ENCODE measurements at places on chromosomes 2 and 18.
A peak's percentile ranks its signal among the peaks of the same experiment; 100 is the strongest.

DNA sequence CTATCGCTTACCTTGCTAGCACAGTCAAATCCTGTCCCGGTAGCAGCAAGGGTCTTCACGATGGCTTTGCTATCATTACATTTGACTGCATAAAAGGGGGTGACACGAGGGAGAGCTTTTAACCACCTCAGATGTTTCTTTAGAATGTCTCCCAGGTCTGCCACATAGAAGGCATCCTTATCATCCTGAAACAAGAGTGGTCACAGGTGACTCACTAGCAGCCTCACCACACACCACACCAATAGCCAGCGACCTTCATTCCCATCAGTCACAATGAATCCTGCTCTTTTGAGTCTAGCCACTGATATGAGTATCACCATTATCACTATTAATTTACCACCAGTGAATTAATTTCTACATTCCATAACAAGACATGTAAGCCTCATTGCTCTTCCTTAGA, 3.7 kb downstream of the ODC1 start:
- DNase-seq: peak; percentile 87

GRCh38 chr2:156338578-156338977, 6.1 kb upstream of the NR4A2 start:
- no peak for DNase-seq

DNA sequence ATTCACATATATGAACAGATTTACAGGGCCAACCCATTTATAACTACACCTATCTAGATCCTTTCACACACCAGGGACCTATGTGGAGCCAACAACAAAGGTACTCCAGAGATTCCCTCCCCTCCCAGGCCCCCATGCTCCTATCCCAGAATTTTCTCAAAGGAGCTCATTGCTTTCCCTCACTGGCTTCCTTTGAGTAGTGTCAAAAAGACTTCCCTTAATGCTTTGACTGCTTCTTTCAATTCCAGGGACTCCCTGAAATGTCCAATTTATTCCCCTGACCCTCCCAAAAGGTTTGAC, 46.6 kb downstream of the IKZF2 start:
- DNase-seq: no peak

DNA sequence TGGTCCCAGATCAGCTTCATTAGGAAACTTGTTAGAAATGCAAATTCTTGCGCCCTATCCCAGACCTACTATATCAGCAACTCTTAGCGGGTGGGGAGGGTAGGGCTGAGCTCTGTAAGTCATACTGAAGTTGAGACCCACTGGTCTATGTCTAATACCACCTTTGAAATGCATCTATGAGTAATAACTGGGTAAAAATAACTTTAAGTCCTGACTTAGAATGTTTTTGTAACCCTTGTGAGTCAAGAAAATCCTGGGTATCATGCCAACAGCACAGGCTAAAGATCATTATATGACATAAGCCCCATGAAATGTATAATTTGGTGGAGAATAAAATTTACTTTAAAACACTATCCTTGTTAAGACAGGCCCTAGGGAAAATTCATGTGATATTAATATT, 41.4 kb downstream of the PRKD3 start:
- no peak for DNase-seq

DNA sequence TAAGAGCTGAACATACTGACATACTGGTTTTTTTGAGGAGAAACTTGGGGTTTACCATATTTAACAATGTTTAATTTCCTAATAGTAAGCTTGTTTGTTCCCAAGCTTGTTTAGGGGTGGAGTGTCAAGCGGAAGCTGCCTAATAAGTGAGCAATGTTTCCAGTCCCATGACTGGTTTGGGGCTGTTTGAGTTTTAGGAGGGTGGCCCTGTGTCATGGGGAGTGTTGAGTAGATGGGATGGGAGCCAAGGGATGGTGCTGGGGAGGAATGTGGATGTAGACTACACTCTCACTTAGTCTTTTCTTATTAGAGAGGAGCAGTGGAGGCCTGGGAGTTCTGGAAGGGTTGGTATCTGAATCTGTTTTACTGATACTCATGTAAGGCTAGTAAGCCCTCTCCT, 128.5 kb downstream of the TANC1 start:
- no peak for DNase-seq

DNA sequence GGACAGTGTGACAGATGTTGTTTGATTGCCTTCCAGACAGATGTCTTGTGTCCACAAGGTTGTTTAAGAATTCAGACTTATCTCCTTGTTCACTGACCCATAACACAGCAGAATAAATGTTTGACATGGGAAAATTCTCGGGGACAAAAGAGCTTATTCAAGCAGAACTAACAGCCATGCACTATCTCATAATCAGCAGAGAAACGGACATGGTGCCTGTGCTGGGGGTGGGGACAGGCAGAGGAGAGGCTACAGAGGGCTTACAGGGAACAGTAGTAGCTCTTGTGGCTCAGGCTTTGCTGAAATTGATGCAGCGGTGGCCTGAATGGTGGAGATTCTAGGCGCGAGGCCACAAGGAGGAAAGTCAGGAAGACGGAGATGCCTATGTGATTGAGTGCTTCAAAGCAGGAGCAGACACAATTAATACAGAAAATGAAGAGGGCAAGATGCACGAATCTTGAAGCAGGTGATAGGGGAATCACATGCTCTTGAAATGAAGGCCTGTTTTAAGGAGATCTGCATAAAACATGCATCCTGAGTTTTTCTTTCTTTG, 62.0 kb upstream of the CAB39 start:
- DNase-seq: no peak

GRCh38 chr2:200781616-200782015, 30.1 kb upstream of the BZW1 start:
- DNase-seq: no peak

DNA sequence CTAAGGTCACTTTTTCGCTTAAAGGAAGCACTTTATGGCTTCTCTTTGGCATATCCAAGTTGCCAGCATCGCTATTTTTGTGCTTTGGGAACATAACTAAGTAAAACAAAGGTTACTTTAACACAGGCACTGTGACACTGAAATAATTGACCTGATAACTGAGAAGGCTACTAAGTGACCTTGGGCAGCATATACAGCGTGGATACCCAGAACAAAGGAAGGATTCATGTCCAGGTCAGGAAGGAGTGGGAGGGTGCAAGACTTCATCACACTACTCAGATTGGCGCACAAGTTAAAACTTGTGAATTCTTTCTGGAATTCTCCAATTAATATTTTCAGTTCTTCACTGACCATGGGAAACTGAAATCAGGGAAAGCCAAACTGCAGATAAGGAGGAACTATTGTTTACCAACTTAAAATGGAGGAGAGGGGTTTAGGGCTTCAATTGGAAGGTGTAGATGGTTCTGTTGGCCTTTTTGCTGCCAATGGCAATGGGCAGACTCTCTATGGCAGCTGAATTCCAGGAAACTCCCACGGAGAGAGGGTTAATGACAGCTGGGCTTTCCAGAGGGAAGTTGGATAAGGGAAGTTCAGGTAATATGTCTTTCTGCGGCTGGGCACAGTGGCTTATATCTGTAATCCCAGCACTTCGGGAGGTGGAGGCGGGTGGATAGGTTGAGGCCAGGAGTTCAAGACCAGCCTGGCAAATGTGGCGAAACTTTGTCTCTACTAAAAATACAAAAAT, 45.3 kb downstream of the COMMD1 start:
- no peak for DNase-seq

GRCh38 chr2:2939078-2939795, 438.4 kb downstream of the EIPR1 start:
- DNase-seq: no peak

- peak; percentile 79 for DNase-seq
Observed at GRCh38 chr2:95043300-95044093, 18.0 kb downstream of the MAL start.

- no peak for DNase-seq
Observed at GRCh38 chr2:147460155-147460554, 384.7 kb upstream of the ACVR2A start.

DNA sequence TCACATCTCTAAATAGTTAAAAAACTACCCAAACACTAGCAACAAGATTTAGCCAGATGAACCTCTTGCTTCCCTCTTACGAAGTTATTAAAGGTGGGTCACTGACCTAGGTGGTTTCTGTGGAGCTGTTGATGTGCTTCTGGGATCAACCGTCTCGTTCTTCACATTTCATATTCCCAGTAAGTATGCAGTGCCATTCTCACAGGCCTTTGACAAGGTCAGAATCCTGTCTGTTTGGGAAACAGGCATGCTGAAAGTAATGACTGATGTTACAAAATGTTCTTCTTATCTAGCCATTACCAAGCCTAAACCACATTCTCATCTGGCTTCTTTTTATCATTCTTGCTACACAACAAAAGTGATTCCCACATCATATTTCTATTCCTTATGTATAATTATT, 70.3 kb downstream of the WDR7 start:
- DNase-seq: no peak

DNA sequence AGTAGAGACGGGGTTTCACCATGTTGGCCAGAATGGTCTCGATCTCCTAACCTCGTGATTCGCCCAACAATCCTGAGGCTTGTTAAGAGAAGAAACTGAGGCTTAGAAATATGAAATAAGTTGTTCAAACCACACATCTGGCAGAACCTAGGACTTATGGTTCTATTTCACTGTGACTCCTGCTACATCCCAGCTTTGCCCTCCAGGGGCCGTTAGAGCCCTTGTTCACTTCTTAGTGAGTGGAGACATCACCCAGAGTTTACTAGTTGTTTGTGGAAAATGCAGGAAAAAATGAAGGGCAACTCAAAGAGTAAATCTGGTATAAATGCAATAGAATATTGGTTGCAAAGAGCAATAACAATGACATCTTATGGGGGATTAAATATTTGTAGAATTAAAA, 43.9 kb downstream of the MARCHF4 start:
- DNase-seq: no peak

GRCh38 chr18:48036226-48036625, 105.8 kb upstream of the SMAD2 start:
- no peak for DNase-seq

- no peak for DNase-seq
Observed at GRCh38 chr2:118050974-118051373, 37.1 kb upstream of the CCDC93 start.

GRCh38 chr2:46225730-46226129, 71.5 kb upstream of the EPAS1 start:
- DNase-seq: no peak

DNA sequence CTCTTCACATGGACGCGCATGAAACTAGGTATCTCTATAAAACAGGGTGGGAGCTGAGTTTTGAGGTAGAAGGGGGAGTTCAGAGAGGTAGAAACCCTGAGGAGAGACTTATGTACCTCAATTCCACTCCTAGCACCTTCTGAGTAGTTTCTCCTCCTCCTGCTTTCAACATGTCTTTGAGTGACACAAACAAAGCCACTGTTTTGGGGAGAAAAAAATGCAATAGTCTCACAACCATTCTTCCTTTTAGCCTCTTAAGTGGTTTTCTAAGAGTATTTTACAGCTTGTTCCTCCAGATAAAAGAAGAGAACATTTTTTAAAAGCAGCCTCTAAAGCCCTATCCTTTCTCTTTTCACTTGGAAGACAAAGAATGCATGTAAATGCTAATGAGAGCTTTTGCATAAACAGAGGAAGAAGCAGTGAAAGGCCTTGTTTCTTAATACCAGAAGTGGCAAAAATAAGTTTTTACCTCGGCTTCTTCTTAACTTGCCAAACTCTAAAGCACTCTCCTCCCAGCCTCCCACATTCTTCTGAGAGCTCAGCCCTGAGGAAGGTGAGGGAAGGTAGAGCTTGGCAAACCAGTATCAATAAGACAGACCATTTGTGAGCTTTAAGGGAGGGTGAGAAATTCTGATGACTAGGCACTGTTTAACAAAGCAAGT, 1304.4 kb upstream of the ACVR2A start:
- no peak for DNase-seq

DNA sequence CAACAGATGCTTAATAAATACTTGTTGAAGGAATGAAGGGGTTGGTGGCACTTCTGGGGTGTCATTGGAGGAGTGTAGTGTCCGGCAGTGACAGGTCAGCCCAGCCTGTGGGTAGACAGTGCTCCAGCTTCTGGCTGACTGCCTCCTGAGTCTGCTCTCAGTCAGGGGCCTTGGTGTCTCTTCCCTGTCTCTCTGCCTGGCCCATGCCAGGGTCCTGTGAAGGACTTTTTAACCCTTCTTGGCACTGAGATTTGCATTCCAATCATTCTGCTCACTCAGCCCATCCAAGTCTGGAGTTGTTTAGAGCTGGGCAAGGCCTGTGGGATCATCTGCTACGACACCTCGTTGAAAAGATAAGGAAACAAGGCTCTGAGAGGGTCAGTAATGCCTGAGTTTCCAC, 1.4 kb upstream of the KCNK3 start:
- no peak for DNase-seq

- no peak for DNase-seq
Observed at GRCh38 chr2:231394211-231395141, 1.0 kb upstream of the B3GNT7 start.

GRCh38 chr18:5057386-5058348, 139.4 kb downstream of the AKAIN1 start:
- DNase-seq: peak; percentile 60

DNA sequence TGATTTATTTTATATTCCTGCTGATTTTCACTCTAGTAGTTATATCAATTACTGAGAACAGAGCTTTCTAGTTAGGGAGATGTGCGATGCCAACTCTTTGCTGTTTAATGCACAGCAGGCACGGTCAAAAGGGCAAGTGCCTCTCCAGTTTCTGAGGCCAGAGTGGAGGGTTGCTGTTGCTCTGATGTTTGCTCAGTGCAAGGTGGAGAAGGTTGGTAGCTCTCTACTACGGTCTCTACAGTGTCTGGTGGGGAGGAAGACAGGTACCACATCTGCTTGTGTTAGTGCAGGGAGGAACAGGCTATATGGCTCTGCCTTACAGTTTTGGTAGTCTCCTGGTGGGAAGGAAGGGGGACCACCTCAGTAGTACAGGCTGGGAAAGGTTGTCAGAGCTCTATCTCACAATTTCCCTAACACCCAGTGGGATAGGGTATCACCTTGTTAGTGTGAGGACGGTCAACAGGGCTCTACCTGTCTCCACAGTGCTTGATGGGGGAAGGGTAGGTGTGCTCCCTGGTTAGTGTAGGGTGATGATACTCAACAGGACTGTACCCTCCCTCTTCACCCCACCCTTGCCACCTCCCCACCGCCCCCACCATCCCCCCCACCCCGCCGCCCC, 85.9 kb downstream of the FANCL start:
- no peak for DNase-seq

DNA sequence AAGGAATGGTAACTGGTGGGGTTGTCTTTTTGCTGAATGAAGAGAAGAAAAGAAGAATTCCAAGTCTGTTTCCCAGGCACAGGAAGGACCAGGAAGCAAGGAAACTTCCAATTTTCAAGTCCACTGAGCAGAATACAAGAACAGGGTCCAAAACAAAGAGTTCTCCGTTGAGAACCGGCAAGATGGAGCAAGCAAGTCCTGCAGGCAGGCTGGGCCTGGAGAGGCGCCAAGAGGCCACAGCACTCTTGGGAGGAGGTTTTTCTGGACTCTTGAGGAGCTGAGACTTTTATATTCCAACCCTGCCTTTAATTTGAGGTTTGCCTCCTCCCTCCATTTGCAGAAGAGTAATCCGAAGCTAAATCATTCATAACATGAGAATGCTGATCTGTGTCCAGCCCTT, 224.5 kb downstream of the IKZF2 start:
- no peak for DNase-seq

- DNase-seq: no peak
Observed at GRCh38 chr18:61851940-61852451, 40.8 kb downstream of the RNF152 start.
